ENCODE measurements at places on chromosomes 7 and 10.

DNA sequence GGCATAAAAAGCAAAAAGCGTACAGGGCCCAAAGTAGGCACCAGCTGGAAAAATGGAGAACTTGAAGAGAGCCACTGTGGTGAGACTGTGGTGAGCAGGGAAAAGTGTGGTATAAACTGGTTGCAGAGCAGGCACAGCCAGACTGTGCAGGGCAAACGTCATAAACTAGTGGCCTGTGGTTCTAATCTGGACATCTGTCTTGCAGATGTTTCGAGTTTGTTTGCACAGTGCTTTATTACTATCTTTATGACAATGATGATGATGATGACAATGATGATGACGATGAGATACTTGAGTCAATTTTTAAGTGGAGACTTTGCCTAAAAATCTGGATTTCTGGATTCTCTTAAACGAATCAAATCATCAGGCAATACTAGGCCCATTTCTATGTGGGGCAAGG lies 45.7 kb downstream of the SEMA3C start:
- DNase-seq, result no peak

- DNase-seq, result no peak
Measured at GRCh38 chr7:129169171-129169671, 19.2 kb upstream of the SMO start.

GRCh38 chr10:59126261-59126660 lies 50.2 kb upstream of the PHYHIPL start:
- no peak for DNase-seq

DNA sequence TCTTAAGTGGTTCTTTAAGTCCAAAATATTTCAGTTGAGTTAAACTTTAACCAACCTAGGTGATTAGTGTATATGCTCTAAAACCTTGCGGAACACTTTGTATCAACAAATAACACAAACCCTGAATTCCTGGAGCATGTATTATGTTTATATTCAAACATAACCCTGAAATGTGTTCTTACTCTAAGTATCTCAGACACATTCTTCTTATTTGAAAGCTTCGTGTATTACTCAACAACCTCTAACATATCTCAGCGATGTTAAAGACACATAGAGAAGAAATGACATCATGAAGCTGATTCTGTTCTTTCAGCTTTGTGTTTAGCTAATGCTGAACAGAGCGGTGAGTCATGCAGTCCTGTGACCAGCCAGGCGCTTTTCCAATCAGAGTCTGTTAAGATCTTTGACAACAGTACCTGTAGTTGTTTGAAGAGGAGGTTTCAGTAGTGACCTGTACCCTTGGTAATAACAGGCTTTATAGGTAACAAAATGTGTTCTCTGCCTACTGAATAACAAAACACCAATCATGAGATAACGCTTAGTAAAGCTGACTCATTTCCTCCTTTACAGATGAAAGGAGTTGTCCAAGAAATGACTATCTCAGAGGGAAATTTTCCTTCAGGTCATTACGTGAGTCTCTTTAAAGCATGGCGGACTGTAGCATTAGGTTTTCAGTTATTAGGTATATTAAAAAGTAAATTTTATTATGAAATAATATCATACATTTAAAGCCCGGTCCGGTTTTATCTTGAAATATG lies 67.3 kb upstream of the KLF6 start:
- peak; percentile 47 for DNase-seq

DNA sequence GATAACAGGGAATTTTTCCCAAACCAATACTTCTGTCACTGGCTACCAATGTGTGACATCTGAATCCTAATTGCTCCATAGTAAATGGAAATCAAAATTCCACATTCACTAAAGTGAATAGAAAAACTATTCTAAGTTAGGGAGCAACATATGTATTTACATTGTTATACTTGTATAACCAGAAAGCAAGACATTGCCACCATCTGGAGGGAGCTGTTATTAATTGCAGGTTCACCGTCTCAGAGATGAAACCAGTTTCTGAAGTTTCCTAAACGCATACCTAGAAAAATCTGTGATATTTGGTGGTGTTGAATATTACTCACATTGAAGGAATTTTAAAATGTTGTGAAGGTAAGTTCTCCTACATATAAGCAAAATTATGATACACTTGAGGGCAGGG lies 390.1 kb downstream of the NXPH1 start:
- no peak for DNase-seq

GRCh38 chr10:128000471-128001362 lies 93.8 kb downstream of the PTPRE start:
- DNase-seq, result no peak

GRCh38 chr7:139573871-139574270 lies 50.4 kb downstream of the CLEC2L start:
- no peak for DNase-seq

DNA sequence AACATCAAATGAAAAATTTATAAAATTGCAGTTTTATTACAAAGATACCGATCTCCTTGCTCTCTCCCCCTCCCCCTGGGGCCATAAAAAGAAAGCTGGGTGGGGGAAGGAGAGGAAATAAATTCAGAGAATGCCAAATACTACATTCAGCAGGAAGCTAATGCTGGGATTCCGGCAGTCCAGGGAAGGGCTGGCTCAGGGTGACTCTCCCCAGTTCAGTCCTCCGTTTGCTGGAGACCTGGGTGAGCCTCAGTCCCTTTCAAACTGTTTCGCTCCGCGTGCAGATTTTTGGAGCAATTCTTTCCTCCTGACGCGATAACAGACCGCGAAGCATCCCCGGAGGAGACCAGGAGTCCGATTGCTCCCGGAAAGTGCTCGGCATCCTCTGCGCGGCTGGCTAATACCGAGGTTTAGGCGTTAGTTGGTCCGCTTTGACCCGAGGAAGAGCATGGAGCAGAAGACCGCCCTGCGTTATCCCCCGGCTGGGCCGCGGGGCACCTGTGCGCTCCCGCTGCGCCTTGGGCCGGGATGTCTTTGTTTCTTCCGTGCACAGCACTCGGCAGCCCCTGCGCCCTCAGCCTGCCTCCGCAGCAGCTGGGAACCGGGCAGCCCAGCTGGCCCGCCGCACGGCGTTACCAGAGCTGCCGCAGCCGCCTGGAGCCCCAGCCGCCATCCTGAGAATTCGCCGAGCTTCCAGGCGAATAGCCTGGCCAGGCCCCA lies 3.9 kb upstream of the HOXA2 start:
- DNase-seq, result no peak

DNA sequence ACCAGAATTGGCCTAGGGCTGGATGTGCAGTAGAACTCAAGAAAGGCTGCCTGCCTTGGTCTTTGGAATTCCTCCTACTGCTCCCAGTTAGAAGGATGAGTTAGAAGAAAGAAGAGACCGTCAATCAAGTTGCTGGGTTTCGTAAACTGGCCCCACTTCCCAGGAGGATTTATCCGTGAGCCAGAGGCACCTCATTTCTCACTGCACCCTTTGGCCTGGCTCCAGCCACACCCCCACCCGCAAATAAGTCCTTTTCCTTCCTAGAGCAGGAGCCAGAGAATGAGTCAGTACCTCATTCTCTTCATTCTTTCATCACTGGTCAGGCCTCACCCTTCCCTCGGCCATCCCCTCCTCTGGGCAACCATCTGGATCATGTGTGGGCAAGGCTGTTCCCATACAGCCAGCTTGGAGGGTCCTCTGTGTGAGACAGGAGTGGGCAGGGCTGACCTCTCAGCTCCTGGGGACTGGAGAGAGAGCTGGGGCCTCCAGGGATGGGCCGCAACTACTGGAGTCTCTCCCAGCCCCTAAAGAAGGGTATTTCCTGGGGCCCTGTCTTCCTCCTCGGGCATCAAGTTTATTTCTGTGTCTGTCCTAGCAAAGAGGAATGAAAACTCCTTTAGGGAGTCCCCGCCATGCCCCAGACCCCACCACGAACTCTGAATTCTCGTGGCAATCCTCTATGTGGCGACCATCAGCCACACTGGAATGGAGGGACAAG lies 87.2 kb upstream of the DUSP5 start:
- DNase-seq, result peak; percentile 88

GRCh38 chr7:78149787-78150186 lies 351.2 kb downstream of the PHTF2 start:
- DNase-seq, result peak; percentile 28

GRCh38 chr10:12643279-12643678 lies 293.9 kb downstream of the CAMK1D start:
- DNase-seq, result no peak

- no peak for DNase-seq
Measured at GRCh38 chr10:88672041-88672440, 7.8 kb downstream of the LIPF start.

DNA sequence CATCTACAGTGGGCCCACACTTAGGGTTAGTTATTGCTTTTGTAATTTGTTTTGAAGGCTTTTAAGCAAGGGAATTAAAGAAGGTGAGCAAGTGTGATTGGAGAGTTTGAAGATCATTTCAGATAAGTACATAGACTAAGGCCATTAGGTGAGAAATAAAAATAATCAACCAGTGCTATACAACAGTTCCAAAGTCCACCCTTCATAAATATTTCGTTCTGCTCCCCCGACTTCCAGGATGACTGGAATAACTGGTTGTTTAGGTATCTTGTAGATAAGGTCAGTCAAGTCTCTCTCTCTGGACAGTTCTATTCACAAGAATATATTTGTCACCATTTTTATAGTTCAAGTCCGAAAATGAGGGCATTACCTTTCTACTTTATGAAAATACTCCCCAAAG lies 98.0 kb upstream of the MBL2 start:
- no peak for DNase-seq

GRCh38 chr10:86579883-86580520 lies 58.4 kb upstream of the WAPL start:
- no peak for DNase-seq

GRCh38 chr7:7333610-7334009 lies 151.3 kb downstream of the C1GALT1 start:
- no peak for DNase-seq

DNA sequence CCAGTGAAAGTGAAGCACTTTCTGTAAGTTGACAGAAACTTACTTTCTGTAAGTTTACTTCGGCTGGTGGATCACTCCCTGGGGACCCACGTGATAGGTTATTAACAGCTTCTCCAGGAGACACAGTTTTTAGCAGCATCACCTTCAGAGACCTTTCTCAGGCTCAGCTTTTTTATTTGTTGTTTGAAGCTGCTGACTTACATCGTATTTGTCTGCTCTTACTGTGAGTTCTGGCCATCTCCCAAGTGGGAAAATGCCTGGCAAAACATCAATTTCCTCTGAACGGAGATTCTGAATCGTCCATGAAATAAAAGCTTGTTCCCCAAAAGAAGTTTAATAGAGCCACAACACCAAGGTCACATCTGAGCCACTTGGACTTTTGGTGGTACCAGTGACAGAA lies 178.7 kb upstream of the PODXL start:
- no peak for DNase-seq

DNA sequence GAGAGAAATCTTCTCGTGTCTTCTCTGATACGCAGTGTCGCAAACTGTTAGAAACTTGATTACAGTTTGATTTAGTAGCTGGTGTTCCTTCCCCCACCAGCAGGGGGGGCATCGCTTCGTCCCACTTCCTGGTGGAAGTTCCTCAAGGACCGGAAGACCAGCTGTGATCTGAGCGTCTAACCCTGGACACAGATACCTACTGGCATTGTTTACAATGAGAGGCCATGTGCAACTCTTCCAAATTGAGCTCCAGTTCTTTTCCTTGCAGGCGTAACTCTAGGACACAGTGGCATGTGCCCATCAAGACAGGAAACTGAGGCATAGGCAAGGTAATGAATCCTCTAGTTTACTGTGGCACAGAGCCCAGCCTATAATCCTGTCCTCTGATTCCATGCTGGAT lies 219.0 kb downstream of the CCDC3 start:
- peak; percentile 58 for DNase-seq

GRCh38 chr7:18338910-18339523 lies 156.5 kb upstream of the HDAC9 start:
- DNase-seq, result no peak

DNA sequence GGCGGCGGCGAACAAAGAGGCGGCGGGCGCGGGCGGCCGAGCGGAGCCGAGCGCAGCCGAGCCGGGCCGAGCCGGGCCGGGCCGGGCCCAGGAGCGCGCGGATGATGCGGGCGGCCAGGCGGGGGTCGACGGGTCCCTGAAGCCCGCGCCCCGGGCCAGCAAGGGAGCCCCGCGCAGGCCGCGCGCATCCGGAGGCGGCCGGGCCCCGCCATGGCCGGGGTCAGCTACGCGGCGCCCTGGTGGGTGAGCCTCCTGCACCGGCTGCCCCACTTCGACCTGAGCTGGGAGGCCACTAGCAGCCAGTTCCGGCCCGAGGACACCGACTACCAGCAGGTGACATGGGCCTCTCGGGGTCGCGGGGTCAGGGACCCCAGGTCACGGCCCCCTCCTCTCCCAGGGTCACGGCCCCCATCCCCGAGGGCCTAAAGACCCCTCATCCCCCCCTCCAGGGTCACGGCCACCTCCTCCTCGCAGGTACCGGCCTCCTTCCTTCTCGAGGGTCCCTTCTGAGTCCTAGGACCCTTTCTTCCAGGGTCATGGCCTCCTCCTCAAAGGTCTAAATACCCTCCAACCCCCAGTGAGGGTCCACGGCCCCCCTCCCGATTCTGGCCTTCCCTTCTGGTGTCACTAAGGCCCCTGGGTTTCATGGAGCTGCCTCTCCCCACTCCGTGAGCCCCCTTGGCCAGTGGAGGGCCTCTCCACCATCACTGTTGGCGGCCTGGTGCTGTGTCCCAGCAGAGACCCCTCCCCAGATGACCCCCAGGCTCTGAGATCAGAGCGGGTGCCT lies at the start of gene TTYH3:
Gene TTYH3 (plus strand): TSS at position 41 of the 787 bp plus-strand sequence. CDS start 170 bp downstream, at position 211.
- DNase-seq, result no peak

GRCh38 chr10:124735491-124736286 lies 8.5 kb downstream of the FAM53B start:
- no peak for DNase-seq

DNA sequence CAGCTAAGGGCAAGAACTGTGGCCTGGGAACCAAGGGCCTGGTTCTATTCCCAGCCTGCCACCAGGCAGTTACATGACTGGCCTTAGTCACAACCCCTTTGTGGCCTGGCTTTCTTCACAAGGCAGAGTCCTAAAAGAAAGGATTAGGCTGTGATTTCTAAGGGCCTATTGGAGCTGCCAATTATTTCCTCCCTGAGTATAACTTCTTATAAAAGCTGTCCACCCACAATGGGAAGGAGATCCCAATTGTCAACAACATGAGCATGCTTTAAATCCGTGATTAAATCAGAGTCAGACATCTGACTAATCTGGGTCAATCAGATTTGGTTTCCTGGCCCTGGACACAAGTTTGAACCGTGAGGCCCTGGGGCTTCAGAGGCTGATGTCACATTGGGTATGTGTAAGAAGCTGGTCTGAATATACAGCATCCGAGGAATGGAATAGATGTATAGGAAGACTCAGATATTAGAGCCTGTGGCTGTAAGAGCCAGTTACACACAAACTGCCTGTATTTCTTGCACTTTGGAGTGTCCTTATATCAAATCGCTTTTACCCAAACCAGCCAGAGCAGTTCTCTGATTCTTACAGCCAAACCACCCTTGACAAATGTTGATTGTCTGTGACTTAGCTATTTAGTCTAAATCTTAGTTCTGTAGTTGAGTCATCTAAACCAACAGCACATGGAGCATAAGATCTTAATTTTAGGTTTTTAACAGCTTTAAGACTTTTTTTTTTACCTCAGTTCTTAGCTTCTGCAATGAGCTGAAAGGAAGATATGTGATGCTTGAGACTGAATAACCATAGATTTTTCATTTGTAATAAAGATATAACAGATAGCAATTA lies 61.3 kb downstream of the ABCB4 start:
- DNase-seq, result no peak
